ENCODE measurements at places on chromosomes 6 and 20. TPM values are rescaled to one million over a fixed set of nuclear protein-coding genes. Genes with fewer than 3 reads are reported as not detected.

Gene MLN
- not detected for total RNA-seq

- DNase-seq, result no peak
These were observed 59.5 kb upstream of the NELFCD start for GRCh38 chr20:58921564-58921963.

DNA sequence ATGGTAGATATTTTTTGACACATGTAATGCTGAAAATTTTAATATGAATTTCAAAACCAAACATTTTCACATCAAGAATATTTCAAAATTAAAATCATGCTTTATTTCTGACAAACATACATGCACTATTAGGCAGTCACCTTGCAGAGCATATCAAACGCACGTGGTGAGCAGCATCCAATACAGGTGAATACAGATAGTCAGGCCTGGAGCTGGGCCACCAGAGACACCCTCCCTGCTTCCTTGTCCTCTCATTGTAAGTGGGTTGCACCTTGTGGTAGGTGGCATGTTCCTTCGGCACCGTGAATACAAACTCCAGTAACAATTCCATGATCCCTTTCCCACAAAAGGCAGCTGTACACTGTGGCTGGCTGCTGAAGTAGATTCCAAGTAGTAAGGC is 8.9 kb downstream of the REV3L start:
- no peak for DNase-seq

GRCh38 chr6:31353384-31353945 is 3.5 kb downstream of the HLA-B start:
- DNase-seq, result no peak

DNA sequence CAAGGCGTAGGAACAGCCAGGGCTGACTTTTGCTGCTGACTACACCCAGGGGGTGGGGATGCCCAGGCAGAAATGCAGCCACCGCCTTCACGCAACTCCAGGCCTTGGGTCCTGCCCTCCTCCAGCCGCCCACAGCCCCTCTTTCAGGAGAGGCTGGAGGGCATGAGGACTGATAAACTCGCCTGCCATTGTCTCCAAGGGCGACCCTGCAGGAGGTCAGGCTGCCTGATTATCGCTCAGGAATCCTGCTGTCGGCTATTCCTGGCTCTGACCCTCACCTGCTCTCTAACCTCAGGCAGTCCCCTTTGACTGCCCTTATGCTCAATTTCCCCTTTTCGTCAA is 62.0 kb upstream of the HDDC2 start:
- no peak for DNase-seq

All from uterus (tissue), 4 donors.